A172 (cell line): ENCODE measurements at places on chromosomes 11 and 22. TPM values are rescaled to one million over a fixed set of nuclear protein-coding genes. Genes with fewer than 3 reads are reported as not detected.

DNA sequence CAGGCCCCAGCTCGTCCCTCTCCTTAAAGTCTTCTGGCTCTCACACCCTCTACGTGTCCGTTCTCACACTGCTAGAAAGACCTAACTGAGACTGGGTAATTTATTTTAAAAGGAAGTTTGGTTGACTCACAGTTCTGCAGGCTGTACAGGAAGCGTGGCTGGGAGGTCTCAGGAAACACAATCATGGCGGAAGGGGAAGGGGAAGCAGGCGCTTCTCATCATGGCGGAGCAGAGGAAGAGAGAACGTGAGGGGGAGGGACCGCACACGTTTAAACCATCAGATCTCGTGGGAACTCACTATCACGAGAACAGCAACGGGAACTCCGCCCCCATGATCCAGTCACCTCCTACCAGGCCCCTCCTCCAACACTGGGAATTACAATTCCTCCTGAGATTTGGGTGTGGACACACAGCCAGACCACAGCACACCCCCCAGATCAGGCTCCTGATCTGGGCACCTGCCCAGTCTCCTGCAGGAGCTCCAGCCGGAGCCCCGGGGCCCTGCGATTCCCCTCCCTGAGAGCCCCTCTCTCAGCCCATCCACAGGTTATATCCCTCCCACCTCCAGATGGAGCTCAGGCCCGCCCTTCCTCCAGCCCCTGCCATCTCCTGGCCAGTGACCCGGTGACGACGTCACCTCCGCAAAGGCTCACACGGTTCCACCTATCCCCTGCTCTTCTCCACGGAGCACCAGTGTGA lies 170.2 kb downstream of the BRD1 start:
- peak; percentile 1 for DNase-seq

GRCh38 chr11:83303316-83303715 lies 17.1 kb upstream of the CCDC90B start:
- DNase-seq, result no peak

DNA sequence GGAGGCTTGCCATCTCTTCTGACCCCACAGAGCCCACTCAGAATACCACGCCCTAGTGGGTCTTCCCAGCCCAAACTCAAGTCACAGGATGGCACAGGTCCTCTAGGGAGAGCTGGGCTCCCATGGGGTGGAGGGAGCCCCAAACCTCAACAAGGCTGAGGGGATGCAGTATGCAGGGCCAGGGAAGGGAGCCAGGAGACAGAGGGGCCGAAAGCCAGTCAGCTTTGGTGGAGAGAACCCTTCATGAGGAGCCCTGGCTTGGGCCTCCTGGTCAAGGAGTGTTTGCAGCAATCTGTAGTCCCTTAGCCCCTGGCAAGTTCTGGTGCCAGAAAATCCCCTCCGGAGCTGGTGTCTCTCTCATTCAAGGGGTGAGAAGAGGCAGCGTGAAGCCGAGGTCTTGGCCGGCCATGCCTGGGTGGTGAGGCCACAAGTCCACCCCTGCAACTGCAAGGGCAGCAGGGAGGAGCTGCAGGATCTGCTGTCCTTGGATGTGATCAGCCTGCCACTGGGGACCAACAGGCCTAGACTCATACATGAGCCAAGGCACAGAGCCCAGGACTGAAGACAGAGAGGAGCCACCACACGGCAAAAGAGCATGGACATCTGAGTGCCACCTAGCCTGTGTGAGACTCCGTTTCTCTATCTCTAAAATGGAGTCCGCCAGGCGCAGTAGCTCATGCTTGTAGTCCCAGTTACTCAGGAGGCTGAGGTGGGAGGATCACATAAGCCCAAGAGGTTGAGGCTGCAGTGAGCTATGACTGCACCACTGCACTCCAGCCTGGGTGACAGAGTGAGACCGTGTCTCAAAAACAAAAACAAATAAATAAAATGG lies 24.1 kb downstream of the NEAT1 start:
- DNase-seq, result peak; percentile 53

- DNase-seq, result peak; percentile 3
Measured at GRCh38 chr11:106091480-106092123, 14.1 kb downstream of the AASDHPPT start.

DNA sequence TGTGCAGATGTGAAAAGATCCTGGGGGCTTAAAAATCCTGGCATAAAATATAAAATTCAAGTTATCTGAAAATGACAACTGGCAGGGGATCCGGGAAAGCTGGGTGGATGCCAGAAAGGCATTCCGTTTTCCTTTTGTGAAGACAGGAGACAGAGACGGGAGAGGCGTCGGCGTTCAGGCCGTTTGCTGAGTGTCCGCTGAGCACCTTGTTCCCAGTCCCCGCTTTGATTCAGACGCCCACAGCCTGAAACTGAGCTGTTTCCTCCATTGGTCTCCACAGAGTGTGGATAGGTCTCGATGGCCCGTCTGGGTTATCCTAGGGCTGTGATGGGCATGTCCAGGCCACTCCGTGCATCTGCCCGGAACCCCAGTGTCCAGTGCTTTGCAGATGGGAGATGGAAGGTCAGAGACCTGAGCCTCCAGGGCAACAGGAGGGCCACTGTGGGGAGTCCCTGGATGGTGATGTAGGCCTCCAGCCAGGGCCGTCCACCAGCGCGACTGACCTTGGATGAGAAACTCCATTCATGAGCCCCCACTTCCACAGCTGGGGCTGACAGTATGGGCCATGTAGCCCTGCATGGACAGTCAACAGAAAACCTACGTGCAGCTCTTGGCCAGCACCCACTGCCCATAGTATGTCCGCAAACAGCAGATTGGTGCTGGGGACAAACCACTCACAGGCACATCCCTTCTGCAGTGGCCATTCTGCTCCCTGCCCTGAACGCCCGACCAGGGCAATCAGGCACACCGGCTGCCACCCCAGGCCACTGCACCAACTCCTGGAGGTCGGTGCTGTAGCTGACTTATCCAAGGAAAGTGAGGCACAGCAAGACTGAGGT lies 11.6 kb downstream of the MRGPRF start:
- no peak for DNase-seq

DNA sequence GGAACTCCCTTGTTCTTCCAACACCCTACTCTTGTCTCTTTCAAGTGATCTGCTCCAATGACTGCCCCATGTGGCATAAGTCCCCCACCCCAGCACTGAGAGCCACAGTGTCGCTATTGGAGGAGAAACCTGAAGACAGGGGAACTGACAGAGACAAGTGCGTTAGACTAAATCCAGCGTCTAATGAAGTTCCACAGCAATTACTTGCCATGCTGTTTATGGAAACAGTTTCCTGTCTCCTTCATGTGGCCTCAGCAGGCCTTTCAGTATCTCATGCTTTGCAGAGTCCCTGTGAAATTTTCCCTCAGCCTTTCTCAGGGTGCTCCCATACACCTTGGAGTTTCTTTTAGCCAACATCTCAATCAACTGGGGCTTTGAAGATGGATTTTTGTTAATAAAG lies 277.4 kb downstream of the ETS1 start:
- no peak for DNase-seq

- DNase-seq, result peak; percentile 97
Measured at GRCh38 chr11:844693-845644, 2.3 kb downstream of the TSPAN4 start.

GRCh38 chr11:108226036-108226435 lies 3.2 kb downstream of the ATM start:
- no peak for DNase-seq

GRCh38 chr11:83312430-83312829 lies 26.3 kb upstream of the CCDC90B start:
- no peak for DNase-seq

- DNase-seq, result no peak
Measured at GRCh38 chr11:10109806-10110205, 184.2 kb downstream of the SBF2 start.

- no peak for DNase-seq
Measured at GRCh38 chr22:29218758-29219408, 13.2 kb downstream of the EMID1 start.

- no peak for DNase-seq
Measured at GRCh38 chr11:129989149-129989813, 13.4 kb downstream of the PRDM10 start.

GRCh38 chr11:84563356-84563755 lies 1063.8 kb downstream of the DLG2 start:
- DNase-seq, result no peak

GRCh38 chr11:27401833-27402316 lies 38.9 kb upstream of the CCDC34 start:
- no peak for DNase-seq

DNA sequence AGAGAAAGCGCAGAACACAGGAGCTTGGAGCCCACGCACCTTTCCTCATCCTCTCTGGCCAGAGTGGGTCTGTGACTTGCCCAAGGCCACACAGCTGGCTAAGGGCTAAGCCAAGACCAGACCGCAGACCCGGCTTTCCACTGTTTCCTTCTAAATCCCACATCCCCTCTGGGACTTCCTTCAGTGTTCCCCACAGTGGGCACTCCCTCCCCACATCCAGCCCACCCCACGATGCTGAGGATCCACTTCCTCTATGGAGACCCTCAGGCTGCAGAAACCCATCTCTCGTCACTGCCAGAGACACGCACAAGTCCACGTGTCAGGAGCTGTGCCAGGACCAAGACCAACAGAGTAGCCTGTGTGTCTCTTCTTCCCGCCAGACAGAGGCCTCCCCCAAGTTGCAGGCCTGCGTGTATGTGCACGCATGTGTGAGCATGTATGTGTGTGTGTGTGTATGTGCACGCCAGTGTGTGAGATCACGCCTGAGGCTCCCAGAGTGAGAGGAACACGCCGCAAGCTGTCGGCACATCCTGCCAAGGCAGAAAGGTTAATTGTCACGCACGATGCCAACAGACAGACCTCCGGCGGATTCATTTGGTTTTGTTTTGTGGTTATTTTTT lies 21.6 kb downstream of the PDGFB start:
- no peak for DNase-seq

DNA sequence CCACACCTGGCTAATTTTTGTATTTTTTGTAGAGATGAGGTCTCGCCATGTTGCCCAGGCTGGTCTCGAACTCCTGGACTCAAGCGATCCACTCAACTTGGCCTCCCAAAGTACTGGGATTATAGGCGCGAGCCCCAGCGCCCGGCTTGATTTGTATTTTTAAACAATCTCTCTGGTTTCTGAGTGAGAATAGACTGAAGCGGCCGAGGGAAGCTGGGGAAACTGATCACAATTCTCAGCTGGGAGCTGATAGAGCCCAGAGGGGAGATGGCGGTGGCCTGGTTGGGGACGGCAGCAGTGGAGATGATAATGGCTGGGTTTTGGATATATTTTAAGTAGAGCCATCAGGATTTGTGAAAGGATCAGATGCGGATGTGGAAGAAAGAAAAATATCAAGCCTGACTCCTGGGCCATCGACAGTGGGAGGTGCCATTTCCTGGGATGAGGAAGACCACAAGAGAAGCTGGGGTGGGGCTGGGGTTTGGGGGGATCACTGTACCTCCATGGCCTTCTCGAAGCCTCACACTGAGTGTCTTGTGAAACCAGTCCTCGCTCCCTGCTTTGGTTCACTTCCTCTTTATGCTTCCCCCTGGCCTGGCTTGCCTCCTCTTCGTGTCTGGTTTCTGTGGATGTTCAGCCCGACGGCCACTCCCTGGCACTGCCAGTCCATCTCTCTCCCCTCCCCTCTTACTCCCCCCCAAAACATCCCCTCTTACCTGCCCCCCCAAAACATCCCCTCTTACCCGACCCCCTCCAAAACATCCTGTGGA lies 51.9 kb downstream of the IGLL1 start:
- no peak for DNase-seq

GRCh38 chr22:50730013-50730891 lies 7.8 kb upstream of the ACR start:
- DNase-seq, result no peak

GRCh38 chr22:40234658-40235057 lies 56.9 kb downstream of the TNRC6B start:
- no peak for DNase-seq

GRCh38 chr11:100815787-100816330 lies 128.8 kb downstream of the ARHGAP42 start:
- no peak for DNase-seq

GRCh38 chr22:39545386-39546365 lies 13.1 kb upstream of the RPS19BP1 start:
- DNase-seq, result no peak

GRCh38 chr22:19891317-19892256 lies 36.9 kb upstream of the GNB1L start:
- peak; percentile 88 for DNase-seq

- peak; percentile 9 for DNase-seq
Measured at GRCh38 chr22:20238536-20238900, 29.6 kb downstream of the RTN4R start.

DNA sequence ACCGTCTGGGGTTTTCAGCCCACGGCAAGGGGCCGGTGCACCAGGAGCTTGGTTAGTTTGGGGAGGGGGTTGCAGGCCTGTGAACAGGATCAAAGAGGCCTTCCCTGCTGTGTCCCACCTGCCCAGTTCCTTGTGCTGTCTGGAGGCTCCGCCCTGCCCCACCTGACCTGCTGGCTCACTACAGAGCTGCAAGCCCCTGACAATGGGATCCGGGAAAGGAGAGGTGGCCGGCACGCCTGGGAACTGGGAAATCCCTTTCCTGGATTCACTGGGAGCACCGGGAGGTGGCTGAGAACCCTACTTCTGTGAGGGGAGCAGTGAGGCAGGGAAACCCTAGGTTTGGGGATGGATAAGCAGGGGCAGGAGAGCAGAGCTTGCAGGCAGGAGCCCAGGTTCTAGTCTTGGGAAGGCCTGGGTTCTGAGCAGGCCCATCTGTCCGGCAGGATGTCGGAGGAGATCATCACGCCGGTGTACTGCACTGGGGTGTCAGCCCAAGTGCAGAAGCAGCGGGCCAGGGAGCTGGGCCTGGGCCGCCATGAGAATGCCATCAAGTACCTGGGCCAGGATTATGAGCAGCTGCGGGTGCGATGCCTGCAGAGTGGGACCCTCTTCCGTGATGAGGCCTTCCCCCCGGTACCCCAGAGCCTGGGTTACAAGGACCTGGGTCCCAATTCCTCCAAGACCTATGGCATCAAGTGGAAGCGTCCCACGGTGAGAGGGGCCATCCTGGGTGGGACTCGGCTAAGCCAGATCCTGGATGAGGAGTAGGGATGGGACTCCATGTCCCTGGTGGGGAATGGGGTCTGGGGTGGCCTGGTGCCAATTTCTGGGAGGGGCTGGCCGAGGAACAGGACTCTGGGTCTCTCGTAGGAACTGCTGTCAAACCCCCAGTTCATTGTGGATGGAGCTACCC lies 786 bp downstream of the CAPN1 start:
- DNase-seq, result peak; percentile 38

The BTG4 gene
- total RNA-seq, result 0.12 and 0.50 TPM in 2 replicates

The APOBEC3C gene
- total RNA-seq, result 6.4 and 8.2 TPM in 2 replicates

The SCO2 gene
- total RNA-seq, result 8.0 and 9.5 TPM in 2 replicates

The GRAMD1B gene
- 4.6 and 6.5 TPM in 2 replicates for total RNA-seq

The MIOX gene
- not detected in 2 replicates for total RNA-seq

The CDC42EP2 gene
- 1.7 and 5.3 TPM in 2 replicates for total RNA-seq

The CCDC88B gene
- 6.6 and 6.9 TPM in 2 replicates for total RNA-seq

The INS gene
- not detected in 2 replicates for total RNA-seq

The OR52I1 gene
- not detected in 2 replicates for total RNA-seq

The RAG2 gene
- total RNA-seq, result not detected in 2 replicates

The MMP13 gene
- total RNA-seq, result 2.3 and 4.2 TPM in 2 replicates

The PIH1D2 gene
- 3.3 and 3.4 TPM in 2 replicates for total RNA-seq

The CASP5 gene
- not detected in 2 replicates for total RNA-seq

The MPPED1 gene
- not detected in 2 replicates for total RNA-seq

The PLAAT2 gene
- 0.28 TPM in 1 of 2 replicates, not detected in the other for total RNA-seq

The SERPIND1 gene
- total RNA-seq, result not detected in 2 replicates
